ENCODE measurements at places on chromosomes 4 and X. TPM values are rescaled to one million over a fixed set of nuclear protein-coding genes. Genes with fewer than 3 reads are reported as not detected.

DNA sequence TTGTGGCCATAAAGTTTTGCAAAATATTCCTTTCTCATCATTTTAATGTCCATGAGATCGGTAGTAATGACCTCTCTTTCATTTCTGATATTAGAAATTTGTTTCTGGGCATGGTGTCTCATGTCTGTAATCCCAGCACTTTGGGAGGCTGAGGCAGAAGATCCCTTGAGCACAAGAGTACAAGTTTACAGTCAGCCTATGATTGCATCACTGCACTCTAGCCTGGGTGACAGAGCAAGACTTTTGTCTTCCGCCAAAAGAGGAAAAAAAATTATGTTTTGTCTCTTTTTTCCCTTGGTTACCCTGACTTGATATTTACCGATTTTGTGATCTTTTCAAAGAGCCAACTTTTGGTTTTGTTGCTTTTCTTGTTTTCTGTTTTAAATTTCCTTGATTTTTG is 10.8 kb upstream of the NKAP start:
- no peak for DNase-seq

GRCh38 chr4:1945124-1945895 is 63.5 kb downstream of the NELFA start:
- no peak for DNase-seq

FAT4 gene
- not detected for total RNA-seq

DNA sequence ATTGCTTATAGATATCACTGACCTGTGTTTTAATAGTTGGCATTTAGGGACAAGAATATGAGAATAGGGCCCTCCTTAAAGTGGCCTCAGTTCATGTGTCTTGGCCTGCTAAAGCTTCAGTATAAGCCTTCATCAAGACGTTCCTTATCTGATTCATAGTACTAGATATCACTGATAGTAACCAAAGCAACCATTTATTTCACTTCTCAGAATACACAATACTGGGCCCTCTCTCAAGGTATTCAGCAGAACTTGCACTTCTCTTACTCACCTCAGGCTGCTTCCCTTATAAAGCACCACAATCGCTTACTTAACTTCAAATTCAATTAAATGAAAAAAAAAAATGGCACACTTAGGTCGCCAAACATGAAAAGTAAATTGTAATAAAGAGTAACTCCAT is 259.4 kb upstream of the PCDH7 start:
- no peak for DNase-seq

OPN1MW2 gene
- not detected for total RNA-seq

DNA sequence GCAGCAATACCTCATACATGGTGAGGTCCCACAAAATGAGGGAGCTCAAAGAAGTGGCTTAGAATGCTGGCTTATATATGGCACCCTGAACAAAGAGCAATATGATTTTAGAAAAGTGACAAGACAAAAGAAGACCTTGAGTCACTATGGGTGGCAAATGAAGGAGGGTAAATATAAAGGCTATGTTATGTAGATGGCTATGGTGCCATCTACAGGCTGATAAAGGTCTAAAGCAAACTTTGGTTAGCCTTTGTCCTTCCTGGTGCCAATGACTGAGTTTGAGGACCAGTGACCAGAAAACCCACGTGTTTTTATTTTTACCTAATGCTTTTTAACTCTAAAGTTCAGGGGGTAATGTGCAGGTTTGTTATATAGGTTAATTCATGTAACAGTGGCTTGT is 151.8 kb downstream of the CCNG2 start:
- no peak for DNase-seq

DNA sequence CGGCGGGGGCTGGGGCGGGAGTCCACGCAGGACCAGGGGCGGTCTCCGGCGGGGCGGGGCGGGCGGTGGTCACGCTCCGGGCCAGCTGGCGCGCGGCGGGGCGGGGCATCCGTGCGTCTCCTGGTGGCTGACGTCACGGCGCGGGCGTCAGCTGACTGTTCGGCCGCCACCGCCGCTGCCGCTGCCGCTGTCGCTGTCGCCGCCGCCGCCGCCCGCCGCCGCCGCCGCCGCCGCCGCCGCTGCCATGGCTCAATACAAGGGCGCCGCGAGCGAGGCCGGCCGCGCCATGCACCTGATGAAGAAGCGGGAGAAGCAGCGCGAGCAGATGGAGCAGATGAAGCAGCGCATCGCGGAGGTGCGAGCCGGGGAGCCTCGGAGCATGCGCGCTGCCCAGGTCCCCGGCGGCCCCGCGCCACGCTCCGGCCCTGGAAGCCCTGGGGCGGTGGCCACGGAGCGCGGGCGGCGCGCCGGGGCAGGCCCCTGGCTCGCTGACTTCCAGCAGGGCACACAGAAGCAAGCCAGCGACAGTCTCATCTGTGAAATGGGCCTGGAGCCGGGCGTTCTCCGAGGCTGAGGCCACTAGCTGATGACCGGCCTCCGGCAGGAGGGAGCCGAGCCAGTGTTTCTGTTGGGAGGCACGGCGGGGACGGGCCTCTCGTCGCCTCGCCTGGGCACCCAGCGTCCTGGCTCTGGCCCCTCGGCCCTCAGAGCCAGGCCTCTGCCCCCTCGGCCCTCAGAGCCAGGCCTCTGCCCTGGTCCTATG is at the start of gene FAM50A:
Gene FAM50A (plus strand): TSS at position 150 of the 763 bp plus-strand sequence. CDS start 95 bp downstream, at position 245.
- DNase-seq = peak; percentile 86

SH2D1A gene
- 50.3 TPM for total RNA-seq

DNA sequence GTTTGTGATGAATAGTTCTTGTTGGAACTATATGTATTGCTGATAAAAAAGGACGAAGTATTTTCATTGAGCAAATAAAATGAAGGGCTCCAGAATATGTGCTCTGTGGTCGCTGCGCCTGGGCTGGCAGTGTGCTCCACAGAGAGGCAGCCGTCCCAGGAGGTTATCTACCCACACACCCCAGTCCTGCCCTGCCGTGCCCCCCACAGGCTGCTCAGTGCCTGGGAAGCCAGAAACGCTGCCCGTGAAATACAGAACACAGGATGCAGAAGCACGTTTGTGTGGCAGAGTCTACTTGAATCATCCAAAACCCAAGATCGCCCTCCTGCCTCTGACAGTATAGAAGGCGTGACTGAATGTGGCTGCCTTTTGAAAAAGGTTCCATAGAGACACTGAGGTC is 1.4 kb downstream of the CLDN22 start:
- no peak for DNase-seq

SLC4A4 gene
- total RNA-seq = 1.5 TPM
